ENCODE measurements at places on chromosomes 6 and 20.

- DNase-seq: no peak
Observed at GRCh38 chr6:89817481-89817880, 2.1 kb downstream of the MDN1 start.

- no peak for DNase-seq
Observed at GRCh38 chr20:5843054-5843592, 92.9 kb downstream of the SHLD1 start.

- no peak for DNase-seq
Observed at GRCh38 chr20:43167615-43168014, 22.1 kb downstream of the PTPRT start.

DNA sequence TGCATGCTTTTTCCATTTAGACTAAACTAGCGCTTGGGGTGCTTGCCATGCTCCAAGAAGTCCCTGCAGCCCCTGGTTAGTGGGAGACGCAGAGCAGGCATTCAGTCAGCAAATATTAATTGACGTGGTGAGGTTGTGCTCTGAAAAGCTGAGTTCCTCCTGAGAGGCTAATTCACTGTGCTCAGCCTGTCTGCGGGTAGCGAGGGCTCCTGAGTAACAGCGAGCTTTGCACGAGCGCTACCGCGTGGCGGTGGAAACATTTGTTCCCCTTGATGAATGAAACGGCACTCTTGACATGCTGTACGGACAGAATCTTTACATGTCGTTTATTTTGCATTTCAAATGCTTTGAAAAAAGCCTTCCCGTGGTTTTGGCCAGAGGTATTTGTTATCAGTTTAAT is 170.6 kb upstream of the AGPAT4 start:
- DNase-seq: no peak

- no peak for DNase-seq
Observed at GRCh38 chr20:1801225-1801928, 93.8 kb upstream of the SIRPA start.

DNA sequence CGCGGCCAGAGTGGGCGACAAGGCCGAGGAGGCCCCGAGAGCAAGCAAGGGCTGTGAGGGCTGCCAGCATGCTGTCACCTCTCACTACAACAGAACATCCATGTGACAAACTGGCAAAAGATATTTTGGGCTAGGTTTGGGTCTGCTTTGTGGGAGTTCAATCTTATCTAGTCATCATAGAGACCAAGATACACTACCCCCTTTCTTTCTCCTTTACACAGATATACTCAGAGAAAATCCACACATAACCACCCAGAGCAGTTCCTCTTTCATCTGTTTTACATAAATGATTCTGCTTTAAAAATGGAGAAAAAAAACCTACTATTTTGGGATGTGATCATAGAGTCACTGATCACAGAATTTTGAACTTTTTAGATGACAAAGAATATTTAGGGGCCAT is 16.8 kb downstream of the SOX4 start:
- DNase-seq: no peak

DNA sequence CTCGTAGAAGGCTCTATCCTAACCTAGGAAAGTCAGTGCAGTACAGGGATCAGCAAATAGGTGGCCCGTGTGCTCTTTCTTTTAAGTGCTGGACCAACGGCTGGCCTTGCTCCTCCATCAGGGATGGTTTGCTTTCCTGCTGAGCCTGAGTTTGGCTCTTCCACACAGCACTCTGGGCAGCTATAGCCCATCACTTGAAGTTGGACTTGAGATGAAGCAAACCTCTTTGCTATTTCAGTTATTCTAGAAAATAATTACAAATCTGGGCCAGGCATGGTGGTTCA is 66.9 kb upstream of the KCNK16 start:
- DNase-seq: no peak

- no peak for DNase-seq
Observed at GRCh38 chr6:162631546-162631945, 96.0 kb downstream of the PRKN start.

DNA sequence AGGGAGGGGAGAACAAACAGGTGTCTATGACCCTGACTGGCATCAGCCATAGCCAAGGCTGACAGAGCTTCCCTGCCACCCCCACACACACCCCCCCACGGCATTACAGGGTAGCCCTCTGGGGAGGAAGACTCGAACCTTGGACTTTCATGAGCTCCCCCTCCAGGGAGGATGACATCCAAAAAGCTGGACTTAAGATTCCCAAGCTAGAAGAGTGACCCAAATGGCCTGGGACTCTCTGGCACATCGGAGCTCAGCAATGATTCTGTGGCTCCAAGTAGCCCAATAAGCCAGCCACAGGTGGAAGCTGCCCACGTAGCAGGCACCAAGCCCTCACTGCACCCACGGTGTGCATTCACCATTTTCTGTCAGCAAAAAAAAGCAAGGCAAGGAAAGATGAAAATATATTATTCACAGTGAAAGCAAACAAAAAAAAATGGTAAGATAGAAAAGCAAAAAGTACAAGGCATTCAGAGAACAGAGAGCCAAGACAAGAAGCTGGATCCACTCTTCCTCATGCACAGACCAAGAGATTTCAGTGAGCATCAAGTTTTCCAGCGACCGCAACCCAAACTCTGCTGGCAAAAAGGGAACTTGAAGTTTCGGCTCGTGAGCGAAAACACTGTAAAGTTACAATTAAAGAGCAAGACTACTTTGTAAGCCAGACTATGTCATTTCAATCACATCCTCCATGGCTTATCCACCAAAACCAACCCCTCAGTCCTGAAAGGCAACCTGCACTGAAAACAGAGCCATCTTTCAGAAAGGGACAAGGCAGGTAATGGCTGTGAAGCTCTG is 10.9 kb downstream of the JAG1 start:
- DNase-seq: no peak

DNA sequence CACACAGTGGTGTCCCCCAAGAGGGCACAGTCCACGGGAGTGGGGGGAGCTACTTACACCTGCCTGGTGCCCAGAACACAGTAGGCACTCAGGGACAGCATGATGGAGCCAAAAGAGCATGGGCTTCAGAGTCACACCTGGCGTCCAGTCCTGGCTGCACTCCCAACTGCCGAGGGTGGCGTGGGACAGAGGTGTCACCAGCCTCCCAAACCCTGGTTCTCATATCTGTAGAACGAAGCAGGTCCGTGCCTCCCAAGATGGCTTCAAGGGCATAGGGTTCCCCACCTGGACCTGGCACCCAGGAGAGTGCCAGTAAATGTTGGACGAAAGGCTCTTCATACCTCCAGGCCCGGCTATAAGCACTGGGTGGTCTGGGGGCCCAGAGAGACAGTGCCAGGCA is 8.9 kb downstream of the HRH3 start:
- DNase-seq: no peak

GRCh38 chr6:142651384-142651783 is 293.6 kb downstream of the HIVEP2 start:
- DNase-seq: no peak

GRCh38 chr6:137734875-137735182 is 132.2 kb upstream of the TNFAIP3 start:
- DNase-seq: no peak

DNA sequence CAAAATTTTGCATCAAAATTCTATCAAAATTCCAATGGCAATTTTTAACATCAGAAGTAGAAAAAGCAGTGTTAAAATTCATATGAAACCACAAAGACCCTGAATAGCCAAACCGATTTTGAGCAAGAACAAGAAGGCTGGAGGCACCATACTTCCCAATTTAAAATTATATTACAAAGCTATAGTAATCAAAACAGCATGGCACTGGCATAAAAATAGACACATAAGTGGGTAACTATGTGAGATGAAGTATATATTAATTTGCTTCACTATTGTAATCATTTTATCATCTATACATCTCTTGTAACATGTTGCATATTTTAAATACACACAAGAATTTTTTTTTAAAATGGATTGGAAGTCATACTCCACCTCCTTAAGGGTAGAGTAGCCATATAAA is 77.4 kb downstream of the PAK5 start:
- DNase-seq: no peak

DNA sequence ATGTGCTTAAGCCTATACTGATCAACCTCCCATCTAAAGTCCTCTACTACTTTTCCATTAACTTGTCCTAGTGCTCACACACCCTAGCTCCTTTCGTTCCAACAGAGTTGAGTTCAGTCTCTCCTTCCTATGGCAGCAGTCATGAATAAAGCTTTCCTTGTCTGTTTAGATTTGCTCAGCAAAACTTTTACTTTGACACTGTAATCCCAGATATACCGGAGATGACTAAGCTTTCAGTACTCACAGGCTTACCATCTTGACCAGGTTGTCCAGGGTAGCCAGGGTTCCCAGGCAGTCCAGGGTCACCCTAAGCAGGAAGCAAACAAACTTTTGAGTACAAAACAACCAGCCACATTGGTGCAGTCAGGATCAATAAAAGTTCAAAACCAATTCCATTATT is 90.7 kb downstream of the COL21A1 start:
- DNase-seq: no peak

- no peak for DNase-seq
Observed at GRCh38 chr6:9224539-9224938, 789.2 kb upstream of the SLC35B3 start.

GRCh38 chr20:41507436-41507835 is 110.7 kb downstream of the CHD6 start:
- DNase-seq: no peak

DNA sequence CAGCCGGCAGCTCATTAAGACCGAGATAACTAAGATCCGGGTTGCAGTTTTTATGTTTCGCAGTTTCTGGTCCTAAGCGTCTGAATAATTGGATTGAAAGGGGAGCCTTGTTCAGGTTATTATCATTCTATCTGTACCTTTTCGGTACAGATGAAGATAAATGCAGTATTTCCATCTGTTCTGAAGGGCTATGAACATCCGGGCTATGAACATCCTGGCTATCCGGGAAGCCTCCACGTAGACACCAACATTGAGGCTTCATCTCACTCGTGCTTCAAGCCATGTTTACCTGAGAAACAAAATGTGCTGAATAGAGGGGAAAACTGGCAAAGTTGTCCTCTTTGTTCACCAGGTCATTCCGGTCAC is 399 bp upstream of the REPS1 start:
- DNase-seq: no peak

GRCh38 chr6:32397252-32397920 is 9.6 kb downstream of the BTNL2 start:
- DNase-seq: no peak

DNA sequence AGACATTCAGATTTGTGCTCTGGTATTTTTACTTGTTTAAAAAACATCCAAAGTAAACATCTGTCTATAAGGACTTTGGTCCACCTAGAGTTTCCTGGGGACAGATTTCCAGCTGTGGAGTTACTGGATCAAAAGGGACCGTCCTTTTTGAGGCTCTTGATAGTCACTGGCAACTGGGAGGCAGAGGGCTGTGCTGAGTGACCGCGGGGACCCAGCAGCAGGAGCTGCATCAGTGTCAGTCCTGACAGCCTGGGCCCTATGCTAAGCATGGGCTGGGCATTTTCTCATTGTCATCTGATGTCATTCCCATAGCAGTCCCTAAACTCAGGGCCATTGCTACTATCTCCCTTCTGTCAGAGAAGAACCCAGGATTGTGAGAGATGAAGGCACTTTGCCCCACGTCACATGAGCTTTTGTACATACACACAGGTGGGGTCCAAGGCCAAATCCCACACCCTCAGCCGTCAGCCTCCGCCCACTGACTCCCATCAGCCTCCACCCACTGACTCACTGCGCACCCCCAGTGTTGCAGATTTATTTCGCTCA is 293.8 kb downstream of the TAF4 start:
- DNase-seq: no peak

DNA sequence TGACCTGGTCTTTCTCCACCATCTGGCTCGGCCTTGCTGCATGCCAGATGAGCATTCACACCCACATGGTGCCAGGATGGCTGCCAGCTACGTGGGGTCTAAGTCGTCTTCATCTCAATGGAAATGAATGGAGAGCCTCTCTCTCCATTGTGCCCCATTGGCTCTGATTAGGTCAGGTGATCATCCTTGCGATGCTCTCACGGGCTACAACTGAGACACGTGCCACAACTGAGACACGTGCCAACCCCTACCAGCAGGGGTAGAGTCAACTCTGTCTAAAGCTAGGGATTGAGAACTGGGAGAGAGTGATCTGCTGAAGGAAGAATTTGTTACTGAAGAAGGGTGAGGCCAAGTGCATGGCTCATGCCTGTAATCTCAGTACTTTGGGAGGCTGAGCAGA is 67.3 kb upstream of the RALY start:
- no peak for DNase-seq

GRCh38 chr6:103587722-103588121 is 1272.0 kb downstream of the HACE1 start:
- no peak for DNase-seq

GRCh38 chr20:10961651-10962288 is 288.0 kb upstream of the JAG1 start:
- DNase-seq: no peak

- no peak for DNase-seq
Observed at GRCh38 chr20:57475388-57476083, 49.4 kb downstream of the CTCFL start.
